Omental fat pad (tissue), 4 donors: ENCODE measurements at places on chromosomes 5 and 9.
A peak's percentile ranks its signal among the peaks of the same experiment; 100 is the strongest.

DNA sequence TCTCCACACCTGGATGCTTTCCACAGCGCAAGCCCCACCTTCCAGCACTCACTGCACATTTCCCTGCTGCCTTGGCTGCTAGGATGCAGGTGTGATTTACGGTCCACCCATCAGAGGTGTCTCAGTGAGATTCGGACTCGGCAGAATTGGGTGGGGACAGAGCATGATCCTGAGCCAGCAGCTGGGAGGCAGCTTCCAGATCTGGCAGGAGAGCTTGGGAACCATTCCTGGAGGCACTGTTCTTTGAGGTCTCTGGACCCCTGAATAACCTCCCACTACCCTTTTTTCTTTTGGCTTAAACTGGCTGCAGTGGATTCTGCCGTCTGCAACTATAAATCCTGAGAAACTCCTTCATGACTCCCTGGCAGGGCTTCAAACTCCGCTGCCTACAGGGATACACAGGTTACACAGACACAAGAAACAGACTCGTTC is 99.6 kb upstream of the PHYKPL start:
- no peak for DNase-seq

GRCh38 chr9:129542741-129543140 is 78.2 kb downstream of the C9orf50 start:
- no peak for DNase-seq

DNA sequence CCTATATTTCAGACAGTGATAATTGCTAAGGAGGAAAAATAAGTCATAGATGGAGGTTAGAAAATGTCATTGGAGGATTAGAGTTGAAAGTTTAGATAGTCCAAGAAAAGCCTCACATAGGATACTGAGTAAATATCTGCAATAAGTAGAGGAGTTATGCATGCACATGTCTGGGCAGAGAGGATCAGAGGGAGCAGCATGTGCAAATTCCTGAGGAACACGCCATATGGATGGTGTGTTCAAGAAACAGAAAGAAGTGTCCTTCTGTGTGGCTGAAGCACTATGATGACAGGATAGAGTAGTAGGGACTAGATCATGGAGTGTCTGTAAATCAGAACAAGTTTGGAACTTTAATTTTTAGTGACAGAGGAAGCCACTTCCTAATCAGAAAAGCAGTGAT is 52.2 kb downstream of the SGCD start:
- no peak for DNase-seq

DNA sequence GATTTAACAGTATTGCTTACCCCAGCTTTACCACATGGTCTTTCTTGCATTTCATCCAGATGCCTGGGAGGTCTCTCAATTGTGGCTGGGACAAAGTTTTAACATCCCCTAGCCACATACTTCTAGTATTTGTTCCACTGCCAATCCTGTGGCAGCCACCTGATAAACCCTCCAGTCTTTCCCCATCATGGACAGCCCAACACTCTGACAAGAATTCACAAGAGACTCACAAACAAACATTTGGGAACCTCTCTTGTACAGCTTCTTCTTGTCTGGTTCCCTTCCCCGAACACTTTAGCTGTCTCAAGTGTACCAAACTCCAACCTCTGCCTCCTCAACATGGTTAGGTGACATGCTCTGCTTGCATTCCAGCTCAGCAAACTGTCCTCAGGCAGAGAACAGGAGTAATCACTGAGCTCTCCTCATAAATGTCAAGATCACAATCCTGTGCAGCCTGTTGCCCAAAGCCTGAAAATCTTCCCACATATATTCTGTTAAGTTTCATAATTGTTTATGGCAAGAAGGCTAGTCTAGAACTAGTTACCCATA is 59.7 kb downstream of the STRBP start:
- DNase-seq, result no peak

- DNase-seq, result no peak
Measured at GRCh38 chr5:83157163-83157562, 79.8 kb downstream of the XRCC4 start.

GRCh38 chr5:168916266-168916665 is 337.1 kb upstream of the PANK3 start:
- no peak for DNase-seq

DNA sequence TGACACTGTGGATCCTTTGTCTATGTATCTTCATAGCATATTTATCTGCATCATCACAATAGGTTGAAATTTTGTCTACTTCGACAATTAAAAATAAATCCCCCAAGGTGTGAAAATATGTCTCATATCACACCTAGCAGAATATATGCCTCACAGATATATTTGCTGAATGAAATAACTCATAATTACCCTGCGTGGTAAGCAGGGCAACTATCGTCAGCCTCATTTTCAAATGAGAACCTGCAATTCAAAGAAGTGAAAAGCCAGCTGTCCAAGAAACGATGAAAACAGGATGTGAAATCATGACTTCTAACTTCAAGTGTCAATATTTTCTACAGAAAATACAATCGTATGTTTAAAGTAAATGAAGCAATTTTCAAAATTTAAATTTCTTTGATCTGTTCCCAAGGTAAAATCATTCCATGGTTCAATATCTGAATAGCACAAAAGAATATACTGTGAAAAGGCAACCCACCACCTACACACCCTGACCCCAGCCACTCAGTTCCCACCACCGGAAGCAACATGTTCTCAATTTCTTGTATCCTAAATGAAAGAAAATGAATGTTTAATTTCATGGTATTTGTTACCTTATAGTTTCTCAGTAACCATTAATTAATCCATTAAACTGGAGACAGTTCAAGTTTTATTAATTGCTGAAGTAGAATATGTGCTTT is 57.1 kb downstream of the TBCA start:
- DNase-seq, result no peak

DNA sequence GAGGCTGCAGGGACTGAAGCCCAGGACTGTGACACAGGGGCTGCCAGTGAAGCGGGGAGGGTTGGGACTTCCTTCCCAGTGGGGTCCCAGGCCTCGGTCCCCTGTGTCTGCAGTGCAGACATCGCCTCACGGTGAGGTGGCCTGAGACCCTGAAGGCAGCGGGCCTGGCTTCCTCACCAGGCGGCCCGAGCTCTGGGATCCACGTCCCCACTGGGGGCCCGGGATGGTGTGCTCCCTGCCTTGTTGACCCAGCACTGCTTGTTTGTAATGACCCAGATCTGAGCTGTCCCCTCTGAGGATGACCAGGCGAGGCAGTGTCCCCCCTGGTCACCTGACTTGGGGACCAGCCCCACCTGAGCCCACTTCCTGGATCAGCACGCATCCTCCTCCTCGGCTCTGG is 53.1 kb downstream of the COL5A1 start:
- no peak for DNase-seq

- no peak for DNase-seq
Measured at GRCh38 chr9:101458963-101459631, 23.5 kb upstream of the ALDOB start.

DNA sequence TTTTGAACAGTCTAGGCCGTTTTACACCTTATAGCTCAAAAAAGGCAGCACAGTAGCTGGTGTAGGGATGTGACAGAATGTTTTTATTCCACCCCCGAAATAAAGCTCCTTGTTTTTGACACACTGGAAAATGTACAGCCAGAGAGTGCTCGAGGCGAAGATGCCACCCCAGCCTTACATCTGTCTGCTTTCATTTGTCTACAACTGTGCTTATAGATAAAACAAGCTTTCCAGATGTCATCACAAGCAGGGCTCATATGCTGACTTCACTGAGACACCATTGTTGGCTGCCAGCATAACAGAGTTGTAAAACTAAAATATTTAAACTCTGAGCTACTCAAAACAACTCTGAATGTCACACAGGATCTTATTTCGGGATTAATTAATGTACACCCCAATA is 386.3 kb downstream of the BNC2 start:
- no peak for DNase-seq

GRCh38 chr5:154758493-154758892 is 3.3 kb downstream of the LARP1 start:
- no peak for DNase-seq

- no peak for DNase-seq
Measured at GRCh38 chr9:14584571-14584970, 108.7 kb downstream of the ZDHHC21 start.

DNA sequence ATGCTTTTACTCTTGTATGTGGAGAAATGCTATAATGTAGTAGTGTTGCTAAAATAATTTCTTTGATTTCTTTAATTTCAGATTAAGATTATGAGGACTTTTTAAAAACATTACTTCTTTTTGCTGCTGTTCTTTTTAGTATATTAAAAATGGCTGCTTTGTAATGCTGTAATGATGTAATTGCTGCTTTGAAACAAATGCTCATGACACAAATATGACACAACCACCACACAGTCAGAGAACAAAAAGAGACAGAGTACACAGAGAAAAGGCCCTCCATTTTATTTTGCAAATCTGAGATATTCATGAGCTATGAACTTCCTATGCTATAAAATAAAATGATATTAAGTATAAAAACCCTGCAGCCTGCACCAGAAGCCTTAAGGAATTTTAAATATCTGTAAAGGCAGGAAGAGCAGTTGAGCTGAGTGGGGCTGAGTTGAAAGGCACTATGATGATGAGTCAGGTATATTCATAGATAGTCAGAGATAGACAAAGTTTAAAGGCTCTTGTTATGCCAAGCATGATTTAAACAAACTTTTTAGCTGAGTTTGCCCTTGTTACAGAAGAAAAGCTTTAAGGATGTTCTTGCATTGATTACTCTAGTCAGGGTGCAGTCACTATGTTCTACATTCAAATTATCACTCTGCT is 5.1 kb upstream of the POU5F2 start:
- DNase-seq, result no peak

DNA sequence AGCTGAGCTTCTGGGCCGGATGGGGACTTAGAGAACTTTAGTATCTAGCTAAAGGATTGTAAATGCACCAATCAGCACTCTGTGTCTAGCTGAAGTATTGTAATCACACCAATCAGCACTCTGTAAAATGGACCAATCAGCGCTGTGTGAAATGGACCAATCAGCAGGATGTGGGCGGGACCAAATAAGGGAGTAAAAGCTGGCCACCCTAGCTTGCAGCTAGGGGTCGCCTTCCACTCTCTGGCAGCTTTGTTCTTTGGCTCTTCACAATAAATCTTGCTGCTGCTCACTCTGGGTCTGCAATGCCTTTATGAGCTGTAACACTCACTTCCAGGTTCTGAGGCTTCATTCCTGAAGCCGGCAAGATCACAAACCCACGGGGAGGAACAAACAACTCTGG is 354.0 kb downstream of the PRR16 start:
- DNase-seq, result no peak

- no peak for DNase-seq
Measured at GRCh38 chr9:116042321-116042720, 111.3 kb upstream of the PAPPA start.

GRCh38 chr5:150299571-150300327 is 3.0 kb downstream of the ARSI start:
- no peak for DNase-seq

DNA sequence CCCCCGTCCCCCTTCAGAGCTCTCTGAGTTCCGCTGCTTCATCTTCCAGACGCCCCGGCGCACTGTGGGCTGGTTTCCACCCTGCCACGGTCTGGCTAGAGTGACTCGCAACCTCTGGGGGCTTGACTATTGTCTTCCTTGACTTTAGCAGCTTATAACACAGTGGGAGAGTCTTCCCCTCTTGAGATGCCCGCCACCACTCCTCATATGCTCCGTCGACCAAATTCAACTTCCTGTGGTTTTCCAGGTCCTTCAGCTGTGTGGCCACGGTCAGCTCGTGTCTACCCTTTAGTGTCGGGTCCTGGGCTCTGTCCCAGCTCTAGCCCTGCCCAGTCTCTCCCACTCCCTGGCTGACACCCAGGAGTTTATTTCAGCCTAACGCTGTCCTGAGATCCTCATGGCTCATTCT is 28.2 kb upstream of the NCS1 start:
- no peak for DNase-seq

DNA sequence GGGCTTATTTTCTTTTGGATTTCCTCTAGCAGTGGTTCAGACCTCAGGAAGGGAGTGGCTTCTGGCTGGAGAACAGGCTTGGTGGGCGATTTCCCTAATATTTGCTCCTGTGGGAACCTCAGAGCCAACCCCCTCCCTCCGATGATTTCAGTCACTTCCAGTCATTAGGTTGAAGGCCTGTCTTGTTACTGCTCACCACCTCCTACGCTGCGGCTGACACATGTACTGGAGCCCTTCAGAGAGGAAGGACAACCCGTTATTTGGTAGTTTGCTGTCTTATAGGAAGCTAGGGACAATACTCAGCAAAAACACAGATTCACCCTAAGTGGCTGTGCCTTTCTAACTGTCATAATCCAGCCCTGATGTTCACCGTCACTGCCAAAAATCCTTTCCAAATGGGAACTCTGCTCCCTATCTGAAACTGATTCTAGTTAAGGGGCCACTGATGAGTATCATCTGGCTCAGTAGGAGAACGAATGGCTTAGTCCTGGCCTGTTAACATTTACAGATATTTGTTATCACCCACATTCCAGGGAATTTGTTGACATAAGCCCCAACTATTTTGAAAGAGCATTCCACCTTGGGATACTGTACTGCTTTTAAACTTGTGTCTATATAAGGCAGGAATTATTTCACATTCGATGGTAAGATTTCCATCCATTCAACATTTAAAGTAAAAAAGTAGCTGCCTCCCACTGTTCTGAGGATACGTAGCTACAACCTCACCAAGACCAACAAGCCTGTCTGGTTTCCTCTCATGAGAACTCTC is 29.3 kb upstream of the ANKH start:
- DNase-seq, result peak; percentile 32

DNA sequence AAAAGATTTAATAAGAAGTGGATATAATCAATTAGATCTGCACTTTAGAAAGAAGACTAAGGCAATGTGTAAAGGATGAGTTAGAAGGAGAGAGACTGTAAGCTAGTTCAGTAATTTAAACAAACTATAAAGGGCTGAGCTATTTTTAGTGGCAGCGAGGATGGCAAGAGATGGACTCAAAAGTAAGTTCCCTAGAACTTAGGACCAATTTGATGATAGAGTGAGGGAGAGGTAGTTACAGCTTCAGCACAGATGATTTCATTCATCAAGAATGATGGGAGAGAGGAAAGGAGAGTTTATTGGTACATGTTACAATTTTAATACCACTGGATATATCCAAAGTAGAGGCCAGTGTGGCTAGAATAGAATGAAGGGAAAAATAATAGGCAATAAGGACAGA is 19.1 kb downstream of the NADK2 start:
- no peak for DNase-seq

DNA sequence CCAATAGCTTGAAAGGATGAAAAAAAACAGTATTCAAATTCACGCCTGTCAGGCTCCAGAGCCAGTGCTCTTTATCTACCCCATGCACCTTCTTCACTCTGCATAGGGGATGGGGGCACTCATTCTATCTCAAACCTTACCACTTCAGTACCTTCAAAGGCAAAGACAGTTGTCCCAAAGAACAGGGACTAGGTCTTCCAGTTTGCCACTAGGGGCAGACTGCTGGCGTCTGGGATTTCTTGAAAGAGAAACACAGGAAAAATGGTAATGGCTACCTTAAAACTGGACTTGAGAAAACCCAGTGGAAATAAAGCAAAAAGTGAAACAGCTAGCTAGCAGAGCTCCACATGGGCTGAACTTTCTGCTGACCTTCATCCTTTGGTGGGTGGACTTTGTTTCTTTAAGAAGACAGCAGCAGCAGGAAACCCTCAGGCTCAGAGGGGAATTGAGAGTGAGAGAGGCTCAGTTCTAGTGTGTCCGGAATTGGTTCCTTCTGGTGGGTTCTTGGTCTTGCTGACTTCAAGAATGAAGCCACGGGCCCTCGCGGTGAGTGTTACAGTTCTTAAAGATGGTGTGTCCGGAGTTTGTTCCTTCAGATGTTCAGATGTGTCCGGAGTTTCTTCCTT is 41.0 kb upstream of the SLC36A1 start:
- DNase-seq, result no peak
